ENCODE measurements at places on chromosomes 5 and 9. TPM values are rescaled to one million over a fixed set of nuclear protein-coding genes. Genes with fewer than 3 reads are reported as not detected.

The LRRC70 gene
- total RNA-seq, result 1.0 TPM

The GCNT4 gene
- total RNA-seq, result 5.0 TPM

The KIF20A gene
- total RNA-seq, result 21.6 TPM

The CTXN3 gene
- total RNA-seq, result not detected

The SLC34A3 gene
- total RNA-seq, result not detected

The PHYHD1 gene
- 9.3 TPM for total RNA-seq

Measured in smooth muscle cell of the pulmonary artery (primary cell).